Stomach (tissue), 19 donors: ENCODE measurements at places on chromosomes 2 and 18. TPM values are rescaled to one million over a fixed set of nuclear protein-coding genes. Genes with fewer than 3 reads are reported as not detected.

The MERTK gene
- total RNA-seq = 21.8 TPM

The CYS1 gene
- 33.8 TPM for total RNA-seq

- H3K36me3 ChIP-seq = no peaks in the 10 kb centered on the region
- peaks cover 11% of the 10 kb centered on the region for H3K4me1 ChIP-seq
- peaks cover 16% of the 10 kb centered on the region for H3K27me3 ChIP-seq
- no peak for DNase-seq
- H3K27ac ChIP-seq = no peak overlapping the region
Measured at GRCh38 chr2:230829959-230830358, 34.8 kb upstream of the ITM2C start.

The SULT1C4 gene
- 20.7 TPM for total RNA-seq
